ENCODE measurements at places on chromosomes 5 and 9. TPM values are rescaled to one million over a fixed set of nuclear protein-coding genes. Genes with fewer than 3 reads are reported as not detected.

GRCh38 chr5:111261610-111262009 lies 37.4 kb downstream of the CAMK4 start:
- DNase-seq, result no peak

DNA sequence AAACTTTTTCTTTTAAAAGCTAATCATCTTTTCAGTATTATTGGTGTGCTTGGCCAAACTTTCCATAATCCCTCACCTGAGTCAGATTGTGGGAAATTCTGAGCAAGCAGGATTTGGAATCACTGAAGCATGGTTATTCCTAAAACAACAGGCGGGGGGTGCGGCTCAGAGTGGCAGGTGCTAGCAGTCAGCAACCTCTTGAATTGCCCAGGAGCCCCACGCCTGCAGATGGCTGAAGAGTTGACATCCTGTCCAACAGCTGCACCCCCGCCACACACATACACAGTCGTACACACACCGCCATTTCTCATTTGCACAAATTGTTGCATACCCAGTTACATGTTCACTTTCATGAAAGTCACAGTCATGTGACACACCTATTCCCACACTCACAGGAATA lies 96.6 kb downstream of the LHX2 start:
- no peak for DNase-seq

Gene PAEP
- not detected for total RNA-seq

Gene PCDHGB7
- total RNA-seq, result 2.4 TPM
